Heart right ventricle (tissue), 16 donors: ENCODE measurements at places on chromosomes 12 and 14.

DNA sequence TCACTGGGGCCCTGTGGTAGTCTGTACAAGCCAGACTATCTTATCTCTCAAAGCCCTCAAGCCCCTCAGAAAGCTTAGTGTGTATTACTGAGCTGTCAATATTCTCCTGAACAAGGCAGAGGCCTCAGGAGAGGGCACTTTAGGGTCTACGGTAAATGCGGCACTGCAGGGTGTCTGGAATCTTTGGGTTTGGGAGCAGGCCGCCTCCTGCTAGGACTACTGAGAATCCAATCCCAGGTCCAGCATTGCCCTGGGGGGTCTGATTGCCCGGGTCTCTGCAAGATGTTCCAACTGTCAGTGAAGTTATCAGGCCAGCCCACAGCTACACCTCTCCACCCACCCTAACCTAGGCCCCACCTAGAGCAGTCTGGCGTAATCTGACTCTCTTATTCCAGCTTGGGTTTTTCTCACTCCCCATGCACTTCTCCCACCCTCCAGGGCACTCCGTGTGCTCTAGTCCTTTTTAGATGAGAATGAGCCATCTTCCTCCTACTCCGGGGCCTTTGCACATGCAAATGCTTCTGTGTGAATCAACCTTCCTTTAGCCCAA, 4.3 kb upstream of the ZFP36L1 start:
- no peak for DNase-seq

DNA sequence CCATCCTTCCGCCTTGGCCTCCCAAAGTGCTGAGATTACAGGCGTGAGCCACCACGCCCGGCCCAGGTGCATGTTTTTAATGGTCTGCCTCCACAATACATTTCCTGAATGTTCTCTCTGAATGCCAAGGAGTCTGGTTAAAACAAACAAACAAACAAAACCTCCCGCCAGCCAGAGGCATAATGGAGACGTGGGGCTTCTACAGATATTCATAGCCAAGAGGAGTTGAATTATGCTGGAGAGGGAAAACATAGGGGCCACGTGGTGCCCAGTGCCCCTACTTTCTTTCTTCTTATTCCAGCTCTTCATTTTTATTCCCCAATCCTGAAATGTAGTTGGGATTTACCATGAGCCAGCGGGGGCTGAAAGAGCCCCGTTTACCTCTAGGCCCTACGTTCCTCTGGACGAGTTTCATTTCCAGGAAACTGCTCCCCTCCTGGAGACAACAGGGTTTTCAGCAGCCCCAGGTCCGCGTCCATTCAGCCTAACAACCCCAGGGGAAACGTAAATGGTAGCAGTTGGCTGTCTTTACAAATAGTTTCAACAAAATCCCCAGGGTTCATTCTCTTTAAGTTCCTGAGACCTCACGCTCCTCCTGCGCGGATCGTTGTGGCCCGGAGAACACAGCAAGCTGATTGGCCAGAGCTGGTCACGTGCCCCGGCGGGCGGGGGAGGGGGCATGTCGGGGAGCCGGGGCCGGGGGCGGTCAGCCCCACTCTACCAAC, 108.5 kb upstream of the ESRRB start:
- peak; percentile 55 for DNase-seq

DNA sequence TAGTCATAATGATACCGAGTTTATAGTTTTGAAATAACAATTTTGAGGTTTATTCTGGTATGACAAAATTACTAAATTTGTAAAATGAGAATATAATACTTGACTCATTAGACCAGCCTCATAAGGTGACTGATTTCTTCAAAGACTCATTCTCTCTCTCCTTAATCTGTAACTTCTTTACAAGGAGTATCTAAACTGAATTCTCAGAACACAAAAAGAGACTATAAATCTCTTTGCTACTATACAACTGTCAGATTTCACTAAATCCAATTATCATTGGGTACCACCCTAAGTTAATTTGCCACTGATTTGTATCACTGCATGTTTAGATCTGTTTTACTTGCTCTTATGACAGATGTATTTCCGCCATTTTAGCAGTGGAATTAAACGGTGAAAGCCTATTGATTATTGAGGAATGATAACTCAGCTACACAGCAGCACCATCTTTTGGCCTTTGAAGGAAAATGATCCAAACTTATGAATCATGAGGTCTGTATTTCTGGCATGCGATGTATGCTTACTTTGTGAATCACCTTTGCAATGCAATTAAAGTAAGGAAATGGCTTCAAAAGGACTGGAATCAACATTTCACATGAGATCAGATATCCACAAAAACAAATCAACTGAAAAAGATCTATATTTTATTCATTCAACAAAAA, 161.2 kb downstream of the RERGL start:
- no peak for DNase-seq

DNA sequence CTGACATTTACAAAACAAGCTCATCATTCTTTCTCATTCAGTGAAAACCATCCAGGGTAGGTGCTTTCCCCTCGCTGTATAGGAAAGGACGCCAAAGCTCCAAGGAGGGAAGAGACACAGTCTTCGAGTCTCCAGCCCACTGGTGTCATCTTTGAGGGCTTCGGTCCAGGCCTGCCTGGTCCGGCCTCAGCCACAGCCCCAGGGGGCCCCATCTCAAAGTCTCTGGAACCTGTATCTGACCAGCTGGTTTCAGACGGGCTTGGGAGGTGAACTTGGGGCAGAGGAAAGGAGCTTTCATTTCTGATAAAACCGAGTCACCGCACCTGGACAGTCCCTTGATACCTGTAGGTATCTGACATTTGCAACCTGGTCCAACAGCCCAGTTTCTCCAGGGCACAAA, 229.5 kb upstream of the RTL1 start:
- no peak for DNase-seq

GRCh38 chr12:44240186-44240585, 404.3 kb downstream of the TMEM117 start:
- DNase-seq, result no peak

DNA sequence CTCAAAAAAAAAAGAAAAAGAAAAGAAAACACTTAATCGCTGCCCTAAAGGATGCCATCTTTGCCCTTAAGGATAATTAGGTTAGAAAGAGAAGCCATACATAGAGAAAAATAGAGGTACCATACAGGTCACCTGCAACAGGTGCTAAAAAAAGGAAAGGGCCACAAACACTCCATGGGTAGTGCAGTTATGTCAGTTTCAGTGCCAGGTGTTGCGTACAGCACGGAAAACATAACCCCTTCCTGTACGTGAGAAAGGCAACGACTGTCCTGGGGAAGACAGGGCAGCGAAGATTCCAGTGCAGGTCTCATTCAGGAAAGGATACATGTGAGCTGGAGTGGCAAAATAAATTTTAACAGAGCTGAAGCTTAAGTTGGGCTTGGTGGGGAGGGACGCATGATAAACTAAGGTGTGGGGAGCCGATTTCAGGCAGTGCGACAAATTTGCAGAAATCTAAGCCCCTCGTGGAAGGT, 553 bp upstream of the DAZAP2 start:
- DNase-seq, result no peak

- DNase-seq, result no peak
These were observed 995.4 kb downstream of the NRXN3 start for GRCh38 chr14:79165471-79166090.

- no peak for DNase-seq
These were observed 60.2 kb downstream of the PLXNC1 start for GRCh38 chr12:94208622-94208966.

- no peak for DNase-seq
These were observed 224.0 kb upstream of the PDE3A start for GRCh38 chr12:20144341-20144740.

- DNase-seq, result no peak
These were observed 152.4 kb upstream of the TMCC3 start for GRCh38 chr12:94802796-94803195.

GRCh38 chr12:103102225-103102744, 144.8 kb downstream of the ASCL1 start:
- no peak for DNase-seq

DNA sequence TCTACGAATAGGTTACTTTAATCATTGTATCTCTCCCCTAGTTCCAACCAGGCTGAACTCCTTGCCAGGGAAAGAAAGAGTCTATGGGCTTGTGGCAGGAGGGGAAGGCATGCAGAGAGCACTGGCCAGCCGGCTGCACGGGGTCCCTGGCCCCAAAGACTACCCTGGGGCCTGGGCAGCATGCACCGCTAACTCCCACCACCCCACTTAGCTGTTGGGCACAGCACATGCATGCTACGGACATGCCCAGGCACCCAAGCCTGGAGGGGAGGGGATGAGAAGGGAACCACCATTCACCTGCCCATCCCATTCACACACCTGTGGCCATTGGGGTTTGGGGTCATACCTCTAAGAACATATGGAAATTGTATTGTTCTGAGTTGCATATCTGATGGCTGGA, 94.1 kb downstream of the PIK3C2G start:
- DNase-seq, result no peak

GRCh38 chr12:81597928-81598604, 161.1 kb downstream of the PPFIA2 start:
- no peak for DNase-seq
